NCI-H1436 treated with DMSO at 0.1 percent for 48 hours (cell line): ENCODE measurements at places on chromosomes 4 and X.

DNA sequence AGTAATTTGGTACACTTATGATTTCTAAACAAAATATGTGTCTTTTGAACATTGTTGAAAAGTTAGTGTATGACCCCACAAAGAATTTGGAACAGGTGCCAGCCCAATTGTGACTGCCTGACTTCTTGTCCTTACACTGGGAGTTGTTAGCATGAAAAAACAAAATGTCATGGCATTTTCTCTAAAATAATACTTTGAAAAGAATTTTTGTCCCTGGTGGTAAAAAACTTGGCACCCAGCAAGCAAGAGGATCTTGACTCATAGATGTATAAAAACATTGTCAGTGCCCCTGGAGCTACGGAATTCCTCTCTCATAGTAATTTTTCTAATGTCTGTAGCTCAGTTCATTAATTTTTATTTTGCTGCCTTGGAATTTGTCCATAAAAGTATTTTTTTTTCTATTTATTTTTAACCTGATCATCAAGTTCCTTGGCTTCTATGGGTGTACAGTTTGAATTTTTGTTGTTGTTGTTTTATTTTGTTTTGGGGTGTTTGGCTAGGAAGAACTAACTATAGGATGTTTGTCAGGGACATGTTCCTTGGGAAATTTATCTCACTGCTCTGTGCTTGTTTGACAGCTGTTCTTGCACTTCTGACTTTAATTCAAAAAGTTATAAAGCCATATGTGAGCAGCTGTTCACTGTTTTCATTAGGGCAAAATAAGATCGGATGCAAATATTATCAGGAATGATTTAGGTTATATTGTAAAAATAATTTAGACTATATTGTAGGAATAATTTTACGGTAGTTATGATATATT is 95.4 kb upstream of the NUDT6 start:
- no peak for DNase-seq

- no peak for DNase-seq
These were observed 79.8 kb downstream of the CLCN5 start for GRCh38 chrX:50002067-50002714.

DNA sequence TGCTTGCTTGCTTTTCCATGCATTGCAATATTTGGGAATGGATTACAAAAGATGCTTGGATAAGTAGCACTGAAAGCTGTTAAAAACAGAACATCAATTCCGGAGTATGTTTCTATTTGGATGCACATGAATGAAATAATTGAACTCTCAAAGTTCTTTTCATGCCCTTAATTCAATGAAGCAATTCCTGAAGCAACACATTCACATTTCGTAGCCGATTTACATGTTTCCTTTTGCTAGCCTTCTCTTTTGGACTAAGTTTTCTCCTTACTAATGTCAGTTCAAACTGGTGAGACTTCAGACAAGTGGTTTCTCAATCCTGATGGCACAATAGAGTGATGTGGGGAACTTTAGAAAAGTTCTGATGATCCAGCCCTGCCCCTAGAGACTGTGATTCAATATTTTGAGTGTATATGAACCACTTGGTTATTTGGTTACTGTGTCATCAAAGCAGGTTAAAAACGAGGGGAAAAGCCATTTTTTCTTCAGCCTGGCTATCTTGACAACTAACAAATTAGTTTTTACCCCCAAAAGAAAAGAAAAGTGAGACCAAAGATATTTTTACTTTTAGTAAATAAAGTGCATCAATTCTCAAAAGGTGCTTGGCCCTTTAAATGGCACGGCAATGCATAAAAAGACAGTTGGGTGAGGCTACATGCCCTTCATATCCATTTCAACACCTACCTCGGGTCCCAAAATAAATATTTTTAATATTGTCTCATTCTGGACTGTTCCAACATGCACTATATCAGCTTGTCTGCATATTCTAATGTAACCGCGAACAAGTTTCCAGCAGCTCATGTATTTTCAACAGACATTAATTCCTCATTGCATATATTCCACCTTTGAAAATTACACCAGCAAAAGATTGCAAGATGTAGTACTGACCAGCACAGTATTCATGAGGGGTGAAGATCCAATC is 90.1 kb upstream of the RPL34 start:
- no peak for DNase-seq

DNA sequence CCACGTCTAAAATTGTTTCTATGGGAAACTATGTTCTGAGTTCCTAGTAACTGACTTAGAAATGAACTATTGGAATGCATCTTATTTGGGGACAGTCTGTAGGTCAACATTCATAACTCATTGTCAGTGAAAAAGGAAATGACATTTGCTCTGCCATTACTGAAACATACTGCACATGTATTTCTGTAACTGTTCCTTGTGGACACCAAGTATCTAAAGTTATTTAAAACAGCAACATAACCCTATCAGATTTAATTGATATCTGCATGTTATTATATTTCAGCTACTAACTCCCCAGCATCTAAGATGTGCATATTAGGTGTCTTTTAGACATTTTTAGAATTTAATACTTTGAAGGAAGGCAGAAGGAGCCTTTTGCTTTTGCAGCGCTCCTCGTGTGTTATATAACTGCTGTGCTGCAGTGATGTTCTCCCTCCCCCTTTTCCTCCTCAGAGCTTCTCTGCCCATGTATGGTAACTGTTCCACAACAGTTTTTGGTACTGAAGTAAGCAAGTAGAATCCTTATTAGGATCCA is 37.2 kb upstream of the TMEM131L start:
- no peak for DNase-seq

- no peak for DNase-seq
These were observed 949.0 kb downstream of the C4orf33 start for GRCh38 chr4:130044788-130045531.
